ENCODE measurements at places on chromosomes 2 and 18.
A peak's percentile ranks its signal among the peaks of the same experiment; 100 is the strongest.

- DNase-seq, result no peak
These were observed 119.6 kb downstream of the QPCT start for GRCh38 chr2:37464067-37464466.

- no peak for DNase-seq
These were observed 131.7 kb upstream of the TNP1 start for GRCh38 chr2:216991563-216991962.

- DNase-seq, result peak; percentile 66
These were observed 234.9 kb upstream of the CYRIA start for GRCh38 chr2:16900405-16901025.

- no peak for DNase-seq
These were observed 67.2 kb downstream of the LCLAT1 start for GRCh38 chr2:30514134-30514847.

DNA sequence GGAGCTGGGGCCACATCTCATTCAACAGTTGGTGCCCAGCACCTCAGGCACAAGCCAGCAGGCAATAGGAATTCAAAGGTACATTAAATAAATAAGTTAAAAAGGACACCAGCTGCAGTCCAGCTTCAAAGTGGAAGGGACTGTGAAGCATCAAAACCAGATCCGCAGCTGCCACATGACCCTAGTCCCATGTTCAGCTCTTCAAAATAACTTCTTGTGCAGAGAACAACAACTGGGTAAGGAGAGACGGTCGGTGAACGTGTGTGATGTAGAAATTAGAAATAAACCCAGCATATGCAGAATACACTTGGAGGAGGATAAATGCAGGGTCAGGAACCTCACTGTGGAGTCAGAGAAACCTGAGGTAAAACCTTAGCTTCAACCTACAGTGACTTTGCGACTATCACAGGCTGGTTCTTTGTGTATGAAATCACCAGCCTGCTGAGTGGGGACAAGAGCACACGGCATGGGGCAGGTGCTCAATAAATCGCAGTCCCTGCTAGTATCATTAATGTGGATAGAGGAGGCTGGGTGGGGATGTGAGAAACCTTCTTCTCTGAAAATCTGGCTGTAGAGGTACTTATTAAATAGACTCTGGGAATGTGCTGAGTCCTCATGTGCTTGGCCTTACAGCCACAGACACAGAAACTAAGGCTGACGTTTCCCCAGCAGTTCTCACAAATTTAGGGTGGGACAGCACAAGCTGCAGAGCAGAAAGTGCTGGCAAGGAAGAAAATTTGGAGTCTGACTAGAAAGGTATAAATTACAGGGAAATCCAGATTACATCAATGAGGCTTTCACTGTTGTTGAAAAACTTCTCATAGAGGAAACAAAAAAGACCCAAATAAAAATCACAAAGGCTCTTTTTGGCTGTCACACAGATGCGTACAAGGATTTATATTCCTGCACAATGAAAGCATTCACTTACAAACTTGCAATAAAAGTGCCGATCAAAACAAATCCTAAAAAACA, 20.7 kb downstream of the FBXO15 start:
- DNase-seq, result no peak

- DNase-seq, result no peak
These were observed 75.0 kb upstream of the ID2 start for GRCh38 chr2:8606649-8607550.

GRCh38 chr2:109582928-109583895, 30.6 kb downstream of the SEPTIN10 start:
- DNase-seq, result no peak

- peak; percentile 43 for DNase-seq
These were observed 95.5 kb upstream of the STK17B start for GRCh38 chr2:196266855-196267254.

DNA sequence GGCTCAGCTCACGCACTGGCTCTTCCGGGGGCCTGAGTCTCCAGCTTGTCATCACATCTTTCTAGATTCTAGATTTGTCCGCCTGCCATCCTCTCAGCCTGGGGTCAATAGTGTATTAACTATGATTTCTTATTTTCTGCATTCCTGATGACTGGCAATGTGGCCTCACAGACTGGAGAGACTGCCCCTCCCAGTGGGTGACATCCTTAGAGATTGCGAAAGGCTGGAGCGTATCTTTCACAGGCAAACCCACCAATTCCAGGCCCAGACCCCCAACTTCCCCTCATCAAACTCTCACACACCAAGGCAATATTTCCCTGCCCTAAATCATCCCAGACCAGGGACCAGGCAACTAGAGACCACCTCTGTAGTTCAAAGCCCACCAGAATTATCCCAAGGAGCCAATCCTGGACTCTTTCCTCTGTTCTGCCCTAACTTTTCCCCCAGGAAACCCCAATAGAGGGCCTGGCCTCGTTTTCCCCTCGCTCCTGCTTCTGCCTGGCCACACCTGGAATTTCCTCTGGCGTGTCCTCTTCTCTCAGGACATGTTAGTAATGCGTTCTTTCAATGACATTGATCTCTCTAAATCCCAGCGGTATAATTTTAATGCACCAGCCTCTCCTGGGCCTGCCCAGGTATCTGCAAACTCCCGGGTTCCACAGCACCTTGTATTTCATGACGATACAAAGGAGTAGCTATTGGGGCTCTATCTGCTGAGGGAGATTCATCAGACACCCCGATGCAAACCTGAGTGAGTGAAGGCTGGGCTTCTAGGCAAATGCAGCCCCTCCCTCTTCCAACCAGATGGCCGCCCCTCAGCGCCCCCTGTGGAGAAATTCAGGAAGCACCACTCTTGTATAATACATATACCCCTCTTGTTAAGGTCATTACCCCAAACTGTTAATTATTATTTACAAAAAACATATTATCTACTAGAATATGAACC, 2.4 kb upstream of the KCNF1 start:
- peak; percentile 16 for DNase-seq

GRCh38 chr18:65919663-65920062, 168.9 kb downstream of the CDH7 start:
- DNase-seq, result no peak

- no peak for DNase-seq
These were observed 25.2 kb downstream of the HRH4 start for GRCh38 chr18:24485681-24486080.

GRCh38 chr2:61471905-61472805, 1.3 kb upstream of the USP34 start:
- no peak for DNase-seq

DNA sequence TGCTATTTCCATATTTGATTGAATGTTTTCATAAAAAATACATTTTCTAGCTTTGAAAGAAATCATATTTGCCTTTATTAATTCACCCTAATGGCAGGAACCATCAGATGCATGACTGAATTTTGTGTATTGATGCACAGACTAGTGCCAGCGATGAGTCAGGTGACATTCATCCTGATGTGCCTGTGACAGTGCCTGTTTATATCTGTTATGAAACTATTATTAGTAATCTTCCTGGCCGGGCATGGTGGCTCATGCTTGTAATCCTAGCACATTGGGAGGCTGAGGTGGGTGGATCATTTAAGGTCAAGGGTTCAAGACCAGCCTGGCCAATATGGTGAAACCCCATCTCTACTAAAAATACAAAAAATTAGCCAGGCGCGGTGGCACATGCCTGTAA, 170.0 kb downstream of the TSN start:
- DNase-seq, result no peak

- DNase-seq, result no peak
These were observed 40.5 kb downstream of the PREPL start for GRCh38 chr2:44320832-44321231.

DNA sequence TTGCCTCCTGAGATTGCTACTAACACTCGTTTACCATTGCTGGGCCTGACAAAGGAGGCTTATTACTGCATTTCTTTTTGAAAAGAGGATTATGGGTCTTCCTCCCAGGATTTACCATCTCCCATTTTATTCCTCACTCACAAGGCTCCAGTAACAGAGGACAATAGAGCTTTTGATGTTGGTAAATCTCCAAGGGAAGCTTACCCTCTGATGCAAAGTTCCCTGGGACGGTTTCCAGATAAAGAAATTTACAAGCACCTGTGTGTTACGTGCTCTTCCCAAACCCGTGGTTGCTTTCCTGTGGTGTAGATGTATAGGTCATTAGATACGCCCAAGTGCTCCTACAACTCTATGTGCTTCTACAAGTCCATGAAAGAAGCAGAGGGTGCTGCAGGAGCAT, 17.1 kb downstream of the VSNL1 start:
- DNase-seq, result no peak

DNA sequence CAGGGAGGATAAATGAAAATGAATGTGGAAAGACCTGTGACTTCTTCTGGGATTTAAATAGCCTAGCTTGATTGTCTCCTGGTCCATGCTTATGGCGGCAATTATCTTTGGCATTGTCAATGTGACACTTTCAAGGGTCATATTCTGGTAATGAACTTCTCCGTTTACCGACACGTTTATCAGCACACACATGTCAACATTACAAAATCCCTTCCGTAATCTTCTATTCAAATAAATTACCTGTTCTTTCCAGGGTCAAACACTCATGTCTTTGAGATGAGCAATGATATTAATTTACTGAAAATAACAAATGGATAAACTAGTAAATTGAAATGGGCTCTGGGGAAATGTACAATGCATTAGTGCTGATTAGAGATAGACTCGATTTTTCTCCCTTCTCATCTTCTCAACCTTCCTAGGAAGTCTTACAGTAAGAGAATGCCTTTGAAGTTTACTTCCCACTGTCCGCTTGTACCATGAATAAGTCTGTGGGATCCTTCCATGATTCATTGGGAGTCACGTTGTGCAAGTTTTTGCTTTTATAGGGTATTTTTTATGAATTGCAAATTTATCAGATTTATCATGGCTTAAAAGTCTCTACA, 646.3 kb upstream of the LRATD1 start:
- DNase-seq, result no peak

DNA sequence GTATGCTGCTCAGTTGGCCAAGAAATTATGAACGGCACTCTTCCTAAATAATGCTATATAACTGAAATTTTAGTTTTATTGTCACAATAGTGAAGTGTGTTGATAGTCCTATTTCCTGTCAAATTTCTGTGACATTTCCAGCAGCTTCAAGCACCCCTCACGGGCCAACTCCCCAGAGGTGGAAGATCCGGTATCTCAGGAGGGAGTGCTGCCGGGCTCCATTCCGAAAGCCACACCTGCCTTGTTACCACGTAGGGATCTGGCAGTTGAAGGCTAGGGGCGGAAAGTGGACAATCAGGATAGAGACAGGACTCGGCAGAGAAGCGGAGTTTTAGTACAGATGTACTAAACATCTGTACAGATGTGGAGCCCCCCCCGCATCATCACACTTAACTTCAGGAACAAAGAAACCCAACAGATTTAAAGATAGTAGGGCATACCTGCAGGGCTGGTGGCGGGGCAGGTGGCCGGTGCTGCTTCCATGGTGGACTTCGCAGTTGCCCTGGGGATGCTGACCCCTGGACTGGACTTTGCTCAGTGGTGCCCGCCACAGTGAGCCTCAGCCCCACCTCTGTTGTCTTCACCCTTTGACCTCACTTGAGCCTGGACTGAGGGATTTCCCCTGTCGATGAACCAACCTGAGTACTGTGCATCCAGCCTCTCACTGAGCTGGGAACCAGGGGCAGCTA, 22.3 kb downstream of the ASAP2 start:
- DNase-seq, result no peak

DNA sequence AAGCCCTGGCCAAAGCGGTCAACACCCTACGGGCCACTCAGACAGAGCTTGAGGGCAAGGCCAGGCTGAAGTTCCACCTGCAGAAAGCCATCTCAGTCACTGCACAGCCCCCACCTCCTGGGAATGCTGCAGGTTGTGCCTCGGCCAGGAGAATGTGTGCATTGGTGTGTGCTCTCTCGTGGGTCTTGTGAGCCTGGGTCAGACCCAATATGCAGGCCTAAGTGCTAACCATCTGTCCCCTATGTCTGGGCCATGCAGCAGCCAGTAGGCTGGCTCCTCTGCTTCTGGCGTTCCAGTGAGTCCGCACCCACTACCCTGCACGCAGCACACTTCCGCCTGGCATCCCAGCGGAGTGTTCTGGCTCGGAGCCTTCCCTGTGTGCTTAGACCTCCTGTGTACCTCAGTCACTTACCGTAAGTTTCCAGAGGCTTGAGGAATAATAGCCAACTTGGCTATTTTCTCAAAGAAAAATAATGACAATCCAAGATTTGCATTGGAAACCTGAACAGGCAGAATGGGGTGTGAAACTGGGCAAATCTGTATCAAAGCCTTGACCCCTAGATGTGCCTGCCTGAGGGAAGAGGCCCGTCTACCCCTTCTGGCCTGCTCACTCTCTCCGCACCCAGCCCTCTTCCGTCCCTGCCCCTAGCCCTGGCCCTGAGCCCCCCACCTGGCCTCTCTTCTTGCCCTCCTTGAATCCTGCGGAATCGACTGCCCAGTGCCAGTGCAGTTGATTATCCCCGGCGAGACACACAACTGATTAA, 7.2 kb downstream of the SIX3 start:
- no peak for DNase-seq

- DNase-seq, result no peak
These were observed 253.2 kb upstream of the SP5 start for GRCh38 chr2:170461889-170462288.

- DNase-seq, result no peak
These were observed 55.7 kb downstream of the CTDP1 start for GRCh38 chr18:79735071-79735980.

GRCh38 chr2:46966576-46966975, 51.0 kb upstream of the MCFD2 start:
- no peak for DNase-seq

All from suppressor macrophage (primary cell).